ENCODE measurements at places on chromosomes 2 and 18.

DNA sequence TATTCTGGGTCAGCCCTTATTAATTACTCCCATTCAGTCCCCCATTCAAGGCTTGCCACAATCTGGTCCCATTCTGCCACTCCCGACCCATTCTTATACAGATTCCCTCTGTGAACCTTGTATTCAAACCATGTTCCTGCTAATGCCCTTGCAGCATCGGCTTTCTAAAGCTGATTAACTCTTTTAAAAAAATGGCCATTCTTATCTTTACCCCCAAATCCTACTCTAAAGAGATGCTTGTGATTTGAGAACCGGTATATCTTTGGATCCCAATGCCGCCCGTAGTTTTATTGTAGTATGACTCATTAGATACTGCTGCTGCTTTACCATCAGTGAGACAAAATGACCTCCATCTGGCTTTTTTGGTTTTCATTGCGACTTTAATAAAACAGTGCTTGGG is 72.2 kb downstream of the XRCC5 start:
- DNase-seq, result no peak

DNA sequence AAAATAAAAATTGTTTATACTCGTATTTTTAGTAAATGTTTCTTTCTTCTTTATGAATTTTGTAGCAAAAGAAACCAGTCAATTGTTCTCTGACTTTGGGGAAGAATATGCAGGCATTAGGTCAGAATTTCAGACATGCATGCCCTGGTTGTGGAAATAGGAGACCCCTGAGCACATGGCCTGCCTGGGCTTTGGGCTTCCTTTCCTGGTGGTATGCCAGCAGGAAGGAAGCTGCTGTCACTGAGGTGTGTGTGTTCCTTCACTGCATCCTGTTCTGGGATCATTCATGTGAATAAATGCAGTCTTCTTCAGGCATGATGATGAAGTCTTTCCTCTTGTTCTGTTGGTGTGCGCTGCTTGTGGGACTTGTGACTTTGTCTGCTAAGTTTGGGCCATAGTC is 920.2 kb upstream of the VRK2 start:
- no peak for DNase-seq

GRCh38 chr2:71742953-71743601 is 289.7 kb downstream of the DYSF start:
- DNase-seq, result no peak

DNA sequence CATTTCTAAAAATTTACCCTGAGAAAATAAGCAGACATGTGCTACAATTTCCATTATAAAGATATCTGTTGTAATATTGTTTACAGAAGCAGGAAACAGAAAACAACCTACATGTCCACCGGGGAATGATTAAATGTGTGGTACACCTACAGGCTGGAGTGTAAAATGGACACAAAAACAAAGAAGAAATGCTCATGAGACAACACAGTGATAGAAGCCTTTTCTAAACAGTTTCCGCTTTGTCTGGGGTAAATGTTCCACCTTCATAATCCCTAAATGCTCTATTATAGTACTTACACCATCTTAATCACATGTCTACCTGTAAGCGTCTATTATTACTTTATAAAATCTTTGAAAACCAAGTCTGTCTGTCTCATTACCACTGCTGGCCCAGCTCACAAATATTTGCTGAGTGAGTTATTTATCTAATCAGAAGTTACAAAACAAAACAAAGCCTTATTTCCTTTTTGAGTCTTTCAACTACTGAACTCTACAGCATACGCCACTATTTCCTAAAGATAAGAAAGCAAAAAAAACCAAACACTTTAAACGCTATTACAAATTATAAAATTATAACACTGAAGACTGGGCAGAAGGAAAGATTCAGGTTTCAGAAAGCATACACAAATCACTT is 95.3 kb downstream of the PIGN start:
- no peak for DNase-seq

DNA sequence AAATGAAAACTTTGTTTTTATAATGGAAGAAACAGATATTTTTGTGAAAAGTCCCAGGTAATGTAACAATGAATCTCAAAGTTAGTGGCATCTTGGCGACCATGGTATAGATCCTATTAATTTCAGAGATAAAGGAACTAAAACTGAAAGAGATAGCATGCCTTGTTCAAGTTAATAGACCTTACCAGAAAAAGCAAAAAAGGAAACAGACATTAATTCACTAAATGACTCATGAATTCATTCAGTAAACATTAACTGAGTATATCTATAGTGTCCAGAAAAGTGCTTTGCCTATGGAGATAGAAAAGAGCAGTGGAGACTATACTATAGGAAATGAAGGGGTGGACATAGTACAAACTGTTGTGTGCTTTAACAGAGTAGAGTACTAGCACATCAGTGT is 763.3 kb downstream of the TRIB2 start:
- DNase-seq, result no peak

- no peak for DNase-seq
These were observed 34.3 kb upstream of the SNORC start for GRCh38 chr2:232835687-232836208.

DNA sequence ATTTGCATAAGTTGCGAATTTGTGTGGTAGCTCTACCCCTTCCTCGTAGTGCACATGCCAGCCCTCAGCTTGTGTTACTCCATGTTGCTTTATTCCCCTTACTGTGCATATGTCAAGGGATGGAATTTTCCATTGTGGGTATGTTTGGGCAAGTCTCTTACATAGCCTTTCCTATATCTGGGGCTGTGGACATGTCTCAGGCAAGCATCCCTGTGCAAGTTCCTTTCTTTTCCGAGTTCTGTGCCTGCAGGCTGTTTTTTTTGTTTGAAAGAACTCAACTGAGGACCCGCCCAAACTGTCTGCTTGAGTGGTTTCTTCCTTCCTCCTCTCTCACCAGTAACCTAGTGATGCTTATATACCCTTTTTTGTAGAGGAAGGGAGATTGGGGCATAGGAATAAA is 1739.1 kb upstream of the PIK3C3 start:
- DNase-seq, result no peak

DNA sequence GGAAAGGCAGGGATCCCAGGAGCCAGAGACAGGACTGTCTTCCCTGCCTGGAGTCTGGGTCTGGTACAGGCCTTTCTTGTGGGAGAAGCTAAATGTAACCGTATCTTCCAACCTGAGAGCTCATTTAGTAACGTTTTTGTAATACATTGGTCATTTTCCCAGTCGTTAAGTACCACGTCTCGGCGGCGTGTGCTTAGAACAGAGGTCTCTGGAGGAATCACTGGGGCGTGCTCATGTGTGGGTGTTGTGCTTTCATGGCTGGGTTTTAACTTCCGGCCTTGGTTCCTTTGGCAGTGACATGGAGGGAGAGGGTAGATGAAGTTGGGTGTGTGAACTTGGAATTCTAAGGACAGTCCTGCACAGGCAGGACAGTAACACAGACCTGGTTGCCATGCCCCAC is 79.7 kb downstream of the NCK2 start:
- DNase-seq, result no peak

DNA sequence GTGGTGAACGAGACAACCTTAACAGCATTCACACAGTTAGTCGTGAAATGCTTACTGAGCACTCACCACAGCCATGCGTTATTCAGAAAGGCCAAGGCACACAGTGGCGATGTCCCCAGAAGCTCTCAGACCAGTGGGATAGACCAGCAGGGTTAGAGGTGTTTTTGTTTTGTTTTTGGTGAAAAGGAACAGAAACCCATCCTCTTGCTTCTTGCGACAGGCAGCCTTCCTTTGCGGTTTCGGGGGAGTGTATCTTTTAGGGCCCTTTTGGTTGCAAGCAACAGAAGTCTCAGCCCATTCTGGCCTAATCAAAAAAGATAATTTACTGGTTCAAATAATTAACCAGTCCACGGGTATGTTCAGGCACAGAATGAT is 4.7 kb downstream of the GNLY start:
- DNase-seq, result no peak

DNA sequence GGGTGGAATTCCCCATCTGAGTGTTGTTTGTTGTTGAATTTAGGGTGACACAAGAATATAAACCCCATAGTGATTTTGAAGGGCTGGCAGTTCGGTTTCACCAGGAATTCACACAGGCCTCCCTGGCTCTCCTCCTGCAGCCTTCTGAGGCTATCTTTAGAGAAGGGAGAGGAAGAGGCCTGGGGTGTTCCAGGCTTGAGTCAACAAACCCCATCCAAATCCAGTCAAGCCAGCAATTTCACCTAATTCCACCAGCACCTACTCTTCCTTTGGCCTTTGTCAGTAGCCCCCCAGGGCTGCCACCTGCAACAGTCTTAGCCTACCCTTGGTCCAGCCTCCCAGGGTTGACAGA is 32.0 kb downstream of the MARCHF4 start:
- no peak for DNase-seq

DNA sequence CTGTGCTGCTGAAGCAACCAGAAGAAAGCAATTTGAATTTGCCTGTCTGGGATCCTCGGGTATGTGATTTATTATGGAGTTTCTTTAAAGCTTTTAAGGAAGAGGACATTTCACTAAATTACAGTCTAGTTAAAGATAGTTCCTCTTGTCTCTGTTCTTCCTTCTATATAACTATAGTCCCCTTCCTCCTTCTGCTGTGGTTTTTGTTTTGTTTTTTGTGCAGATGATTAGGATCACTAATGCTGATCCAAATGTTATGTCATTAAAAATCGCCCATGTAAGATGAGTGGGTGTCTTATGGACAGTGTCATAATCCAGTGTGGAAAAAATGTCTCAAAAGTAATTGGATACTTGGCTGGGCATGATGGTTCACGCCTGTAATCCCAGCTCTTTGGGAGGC is 24.7 kb downstream of the PAPOLG start:
- no peak for DNase-seq

DNA sequence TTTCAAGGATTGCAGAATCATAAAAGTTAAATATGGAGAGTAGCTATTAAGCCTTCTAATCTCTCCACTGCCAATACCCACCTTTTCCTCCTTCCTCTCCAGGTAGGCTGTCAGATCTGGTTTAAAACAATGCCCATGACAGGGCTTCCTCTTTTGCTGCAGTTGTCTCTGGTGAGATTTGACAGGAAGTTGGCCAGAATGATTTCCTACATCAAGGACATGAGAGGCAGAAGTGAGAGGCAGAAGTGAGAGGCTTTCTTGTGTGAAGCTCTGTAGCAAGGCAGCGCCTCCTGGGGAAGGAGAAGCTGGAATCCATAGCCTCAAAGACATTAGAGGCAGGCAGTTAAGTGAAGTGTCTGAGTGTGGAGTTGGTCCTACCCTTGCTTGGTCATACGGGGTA is 385.7 kb downstream of the HRH4 start:
- no peak for DNase-seq

- no peak for DNase-seq
These were observed 48.0 kb upstream of the TGIF1 start for GRCh38 chr18:3401669-3402620.

DNA sequence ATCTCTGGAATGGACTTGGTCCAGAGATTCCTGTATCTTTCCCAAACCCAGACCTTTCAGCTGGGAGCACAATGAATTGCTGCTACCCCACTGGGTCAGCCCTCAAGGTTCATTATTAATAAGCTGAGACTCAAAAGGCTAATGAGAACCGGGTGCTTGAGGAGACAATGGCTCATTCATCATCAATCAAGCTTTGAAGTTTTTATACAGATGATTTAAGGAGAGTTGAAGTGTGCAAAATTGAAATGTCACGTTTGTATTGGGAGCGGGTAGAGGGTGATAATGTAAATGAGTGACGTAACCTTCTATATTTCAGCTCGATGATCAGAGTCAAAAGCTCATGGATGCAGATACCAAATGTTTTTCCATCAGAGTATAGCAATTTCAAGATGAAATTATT is 744.9 kb downstream of the ERBB4 start:
- no peak for DNase-seq

GRCh38 chr2:201779901-201780673 is 646 bp downstream of the ALS2 start:
- DNase-seq, result no peak

DNA sequence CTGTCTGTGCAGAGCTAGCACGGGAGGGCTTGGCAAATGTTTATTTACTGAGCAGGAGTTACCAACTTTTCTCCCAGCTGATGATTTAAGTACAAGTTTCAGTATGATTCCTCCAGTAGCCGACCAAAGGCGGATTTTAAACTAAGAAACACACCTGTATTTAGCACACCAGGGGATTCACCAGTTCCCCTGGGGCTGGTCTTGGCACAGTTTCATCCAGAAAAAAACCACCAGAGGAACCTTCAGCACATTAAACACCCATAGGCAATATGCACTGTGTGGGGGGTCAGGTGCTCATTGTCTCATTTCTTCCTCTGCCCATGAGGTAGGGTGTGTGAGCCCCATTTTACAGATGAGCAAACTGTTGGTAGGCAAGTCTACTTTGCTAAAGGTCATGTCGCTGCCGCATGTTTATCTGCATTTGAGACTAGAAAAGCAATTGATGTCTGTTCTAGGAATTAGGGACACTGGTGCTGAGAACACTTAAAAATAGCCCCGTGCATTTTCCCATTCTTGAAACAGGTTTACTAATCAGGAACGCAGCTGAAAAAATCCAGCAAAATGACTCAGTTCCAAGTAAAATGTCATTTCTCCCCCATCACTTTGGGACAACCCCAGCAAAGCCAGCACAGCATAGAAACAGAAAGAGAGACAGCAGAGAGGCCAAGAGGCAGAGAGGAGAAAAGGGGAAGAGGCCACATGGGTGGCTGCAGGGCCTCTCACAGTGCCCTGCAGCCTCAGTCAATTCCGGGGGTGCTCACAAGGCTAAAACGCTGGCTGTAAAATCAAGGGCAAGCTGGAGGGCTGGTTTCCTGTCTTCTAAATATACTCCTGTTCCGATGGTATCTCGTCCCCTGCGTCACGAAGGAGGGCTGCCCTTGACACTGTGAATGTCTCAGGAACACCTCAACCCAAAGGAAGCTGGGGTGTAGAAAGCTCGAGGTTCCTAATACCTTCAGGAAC is 166.8 kb upstream of the ID2 start:
- DNase-seq, result peak; percentile 37

- no peak for DNase-seq
These were observed 47.0 kb upstream of the AP1S3 start for GRCh38 chr2:223884399-223884798.

DNA sequence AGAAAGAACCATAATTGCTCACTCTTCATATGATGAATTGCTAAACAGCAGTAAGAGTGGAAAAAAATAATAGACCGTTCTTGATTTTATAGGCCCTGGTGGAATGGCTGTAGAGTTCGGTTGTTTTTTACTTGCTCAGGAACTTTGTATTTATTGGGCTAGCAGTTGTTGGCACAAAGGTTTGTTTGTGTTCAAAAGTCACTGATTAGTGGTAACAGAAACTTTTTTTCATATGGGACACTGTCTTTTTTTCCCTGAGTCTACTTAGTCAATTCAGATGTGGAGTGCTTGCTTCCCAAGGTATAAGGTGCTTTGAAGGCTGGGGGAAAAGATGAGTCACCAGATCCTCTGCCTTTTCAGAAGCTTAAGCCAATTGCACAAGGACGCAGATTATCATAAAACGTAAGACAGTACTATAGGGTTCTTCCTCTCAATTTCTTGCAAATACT is 25.8 kb downstream of the PHLPP1 start:
- no peak for DNase-seq

DNA sequence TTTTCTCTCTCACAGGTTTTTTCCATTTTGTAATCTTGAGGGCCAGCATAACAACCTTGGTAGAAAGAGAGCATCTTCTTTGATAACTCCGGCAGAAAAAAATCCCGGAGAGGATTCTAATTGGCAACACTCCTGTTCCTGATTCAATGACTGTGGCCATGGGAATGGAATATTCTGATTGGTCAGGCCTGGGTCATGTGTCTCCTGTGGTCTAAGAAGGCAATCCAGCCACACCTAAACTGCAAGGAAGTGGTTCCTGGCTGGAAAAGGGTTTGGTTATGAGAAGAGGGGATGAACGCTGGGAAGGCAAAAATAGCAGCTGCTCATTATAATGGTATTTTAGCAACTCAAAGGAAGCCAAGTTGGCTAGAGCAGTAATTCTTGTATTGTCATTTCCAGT is 24.8 kb upstream of the ZNF638 start:
- no peak for DNase-seq

Data from activated T-helper 9 cell treated with anti-CD3 and anti-CD28 coated beads, Interleukin-2, amount 50 U/mL, for 16 hours (primary cell).